ENCODE measurements at places on chromosomes 5 and 9.

GRCh38 chr5:66342341-66342880 is 198.3 kb downstream of the SREK1 start:
- ATAC-seq: no peak

- ATAC-seq: no peak
Measured at GRCh38 chr5:14463629-14464028, 118.0 kb upstream of the OTULINL start.

GRCh38 chr9:133387680-133388079 is 11.5 kb downstream of the STKLD1 start:
- ATAC-seq: no peak

- no peak for ATAC-seq
Measured at GRCh38 chr9:3751125-3751758, 225.4 kb upstream of the RFX3 start.

GRCh38 chr5:31769530-31769929 is 130.6 kb downstream of the PDZD2 start:
- no peak for ATAC-seq

DNA sequence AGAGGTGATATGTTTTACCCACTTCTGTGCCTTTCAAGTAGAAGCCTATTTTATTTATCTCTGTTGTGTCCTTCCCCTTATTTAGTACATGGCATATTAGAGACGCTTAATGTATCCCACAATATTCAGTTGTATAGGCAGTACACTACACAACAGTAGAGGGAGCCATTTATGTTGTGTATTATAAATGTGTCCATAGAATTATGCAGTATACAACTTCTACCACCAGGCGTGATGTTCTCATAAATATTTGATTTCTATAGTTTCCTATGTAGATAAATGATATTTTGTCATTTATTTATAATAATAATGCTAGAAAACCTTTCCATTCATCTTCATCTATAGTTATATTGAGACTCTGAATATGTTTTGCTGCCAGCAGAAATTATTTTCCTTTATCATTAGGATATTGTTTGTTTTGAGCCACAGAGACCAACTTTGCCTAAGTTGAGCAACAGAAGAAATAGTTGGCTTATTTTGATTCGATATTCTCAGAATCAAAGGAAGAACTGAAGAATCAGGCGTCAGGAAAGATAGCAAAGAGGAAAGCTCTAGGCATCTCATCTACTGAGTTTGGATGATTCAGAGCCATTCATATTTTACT is 81.7 kb downstream of the ADAMTS19 start:
- ATAC-seq: no peak

DNA sequence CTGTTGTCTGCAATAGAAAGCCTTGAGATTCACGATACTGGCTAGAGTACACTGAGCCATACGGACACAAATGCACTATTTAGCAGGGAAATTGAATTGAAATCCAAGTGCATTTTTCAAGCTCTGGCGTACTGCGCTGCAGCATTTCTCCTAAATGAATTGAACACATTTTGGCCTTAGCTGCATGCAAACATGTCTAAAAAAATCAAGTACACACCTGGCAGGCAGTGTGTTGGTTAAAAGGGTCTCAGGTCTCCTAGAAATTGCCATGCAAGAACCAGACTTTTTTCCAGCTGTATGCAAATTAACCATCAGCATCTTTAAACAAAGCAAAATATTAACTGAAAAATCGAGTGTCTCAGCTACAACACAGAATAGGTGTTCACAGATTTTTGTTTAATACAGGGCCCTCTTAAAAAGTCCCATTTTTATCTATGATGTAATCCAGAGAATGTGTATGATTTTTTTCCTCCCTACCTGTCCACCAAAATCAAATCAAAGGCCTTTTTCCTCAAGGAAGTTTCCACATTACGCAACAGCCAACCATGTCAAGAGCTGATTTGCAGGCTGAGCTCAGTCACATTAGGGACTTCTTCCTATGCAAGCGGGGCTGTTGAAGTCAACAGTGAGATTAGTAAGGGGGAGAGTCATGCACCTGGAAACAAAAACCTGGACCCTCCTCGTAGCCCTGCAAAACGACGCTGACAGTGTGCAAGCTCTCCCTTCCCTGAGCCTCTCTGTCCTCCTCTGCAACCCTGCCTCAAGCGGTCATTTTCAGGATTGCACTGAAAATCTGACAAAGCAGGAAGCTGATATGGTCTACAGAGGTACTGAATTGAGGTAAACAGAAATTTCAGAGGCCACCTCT is 14.1 kb upstream of the SFXN1 start:
- ATAC-seq: peak; percentile 94

DNA sequence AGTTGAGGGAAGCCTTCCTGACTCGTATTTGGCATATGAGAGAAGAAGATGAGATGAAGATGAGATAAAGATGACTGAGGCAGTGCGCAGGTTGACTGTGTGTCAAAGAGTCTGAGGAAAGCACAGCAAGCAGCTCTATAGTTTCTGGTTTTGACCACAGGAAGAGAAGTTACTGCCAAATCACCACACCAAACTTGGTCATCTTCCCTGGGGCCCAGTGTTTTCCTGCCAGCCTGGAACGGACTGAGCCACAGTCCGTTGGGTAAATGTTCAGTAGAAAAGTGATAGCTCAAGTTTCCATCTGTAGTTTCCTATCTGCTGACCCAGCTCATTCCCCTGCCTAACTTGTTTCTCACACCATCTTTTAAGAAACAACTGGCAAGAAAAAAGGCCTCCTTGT is 80.7 kb upstream of the ADAMTS19 start:
- no peak for ATAC-seq

- no peak for ATAC-seq
Measured at GRCh38 chr9:23821375-23822181, 4.5 kb downstream of the ELAVL2 start.

- no peak for ATAC-seq
Measured at GRCh38 chr5:72541501-72542225, 34.5 kb upstream of the ZNF366 start.

DNA sequence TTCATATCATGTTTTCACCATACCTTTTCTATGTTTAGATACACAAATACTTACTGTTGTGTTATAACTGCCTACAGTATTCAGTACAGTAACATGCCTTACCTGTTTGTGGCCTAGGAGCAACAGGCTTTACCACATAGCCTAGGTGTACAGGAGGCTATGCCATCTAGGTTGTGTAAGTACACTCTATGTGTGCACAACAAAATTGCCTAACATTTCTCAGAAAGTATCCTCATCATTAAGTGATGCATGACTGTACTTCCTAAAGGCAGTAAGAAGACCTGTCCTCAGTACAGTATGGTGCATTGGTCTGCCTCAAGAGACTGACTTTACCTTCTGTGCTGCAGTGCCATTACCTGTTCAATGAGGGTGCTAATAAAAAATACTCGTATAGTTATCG is 7.9 kb downstream of the TXN start:
- ATAC-seq: peak; percentile 29

DNA sequence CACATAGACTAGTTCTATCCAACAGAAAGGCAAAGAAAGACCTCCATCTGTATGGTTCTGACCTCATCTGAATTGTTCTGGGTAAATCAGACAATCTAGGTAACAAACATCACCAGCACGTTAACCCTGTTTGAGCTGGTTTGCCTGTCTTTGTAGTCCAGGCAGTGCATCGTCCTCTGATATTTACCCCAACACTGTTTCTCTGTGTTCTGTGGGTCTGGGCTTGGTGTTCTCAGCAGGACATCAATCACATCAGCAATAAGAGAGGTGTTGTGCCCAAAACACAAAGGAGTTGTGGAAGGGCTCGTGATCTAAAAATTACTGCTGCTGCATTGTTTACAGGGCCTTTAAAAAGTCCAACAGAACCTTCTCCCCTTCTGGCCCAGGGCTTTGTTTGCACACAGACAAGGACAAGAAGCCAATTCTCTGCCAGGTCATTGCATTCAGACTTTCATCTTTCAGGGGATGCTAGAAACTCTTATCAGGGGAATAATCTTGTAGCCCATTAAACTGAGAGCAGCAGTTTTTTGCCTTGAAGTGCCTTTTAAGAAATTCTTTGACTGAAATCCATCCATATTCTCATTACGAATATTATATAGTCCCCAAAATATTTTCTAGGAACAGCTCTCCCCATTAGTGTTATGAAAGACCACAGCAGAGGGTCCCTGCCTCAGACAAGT is 30.5 kb upstream of the MAP1B start:
- no peak for ATAC-seq

DNA sequence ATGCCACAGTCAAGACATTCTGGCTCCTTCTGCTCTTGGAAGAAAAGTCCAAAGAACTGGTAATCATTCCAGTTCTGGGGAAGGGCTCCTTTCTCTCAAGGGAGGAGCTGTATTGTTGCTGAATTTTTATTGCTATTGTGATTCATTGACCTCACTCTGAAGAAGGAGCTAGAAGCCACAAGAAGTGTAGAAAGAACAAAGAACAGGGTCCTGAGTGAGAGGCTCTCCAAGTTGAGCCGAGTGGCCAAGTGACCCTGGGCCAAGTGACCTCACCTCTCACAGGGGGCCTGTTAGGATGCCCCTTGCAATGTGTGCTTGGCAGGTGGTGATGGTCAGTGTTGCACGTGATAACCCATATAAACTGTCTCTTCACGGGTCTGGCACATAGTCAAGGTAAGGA is 173.3 kb downstream of the FGF18 start:
- ATAC-seq: no peak

GRCh38 chr5:136197462-136198142 is 4.6 kb upstream of the SMIM32 start:
- ATAC-seq: no peak

DNA sequence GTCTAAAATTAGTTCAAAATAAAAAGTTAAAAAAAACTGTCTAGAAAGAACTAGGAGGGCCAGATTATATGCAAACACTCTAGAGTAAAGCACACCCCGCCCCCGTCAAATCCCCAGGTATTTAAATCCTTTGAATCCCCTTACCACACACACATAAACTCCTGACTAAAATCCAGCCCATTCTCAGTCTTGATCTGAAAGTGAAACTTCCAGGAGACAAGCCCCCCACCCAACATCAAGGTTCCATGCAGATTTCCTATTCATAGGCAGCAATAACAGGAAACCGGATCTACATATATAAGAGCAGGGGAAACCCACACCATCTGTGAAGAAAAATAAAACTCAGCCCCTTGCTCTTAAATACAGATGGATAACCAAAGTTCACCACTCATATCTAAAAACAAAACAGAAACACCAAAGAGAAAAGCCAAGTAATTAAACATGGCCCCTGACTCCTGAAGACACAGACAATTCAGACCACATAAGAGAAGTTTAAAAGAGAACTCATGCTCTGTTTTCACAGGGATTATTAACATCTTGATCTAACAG is 42.3 kb downstream of the MARCHF3 start:
- peak; percentile 92 for ATAC-seq

DNA sequence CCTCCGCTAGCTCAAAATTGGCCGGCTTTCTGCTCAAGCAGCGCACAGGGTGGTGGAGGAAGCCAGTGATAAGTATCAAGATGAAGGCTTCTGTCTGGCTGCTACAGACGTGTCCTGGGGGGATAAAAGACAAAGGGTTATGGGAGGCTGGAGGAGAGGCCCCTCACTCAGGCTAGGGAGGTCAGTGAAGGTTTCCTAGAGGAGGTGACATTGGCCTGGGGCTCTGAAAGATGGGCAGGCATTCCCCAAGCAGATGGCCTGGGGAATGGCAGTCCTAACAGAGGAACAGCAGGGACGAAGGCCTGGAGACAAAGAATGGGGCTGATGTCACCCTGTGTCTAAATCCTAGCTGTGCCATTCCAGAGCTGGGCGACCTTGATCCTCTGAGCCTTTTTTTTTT is 32.3 kb downstream of the OLFML2A start:
- no peak for ATAC-seq

Data from activated CD4-positive, CD25-positive, alpha-beta regulatory T cell treated with anti-CD3 and anti-CD28 coated beads, Interleukin-2, amount 50 U/mL, for 24 hours (primary cell).